ENCODE measurements at places on chromosomes 4 and X.

DNA sequence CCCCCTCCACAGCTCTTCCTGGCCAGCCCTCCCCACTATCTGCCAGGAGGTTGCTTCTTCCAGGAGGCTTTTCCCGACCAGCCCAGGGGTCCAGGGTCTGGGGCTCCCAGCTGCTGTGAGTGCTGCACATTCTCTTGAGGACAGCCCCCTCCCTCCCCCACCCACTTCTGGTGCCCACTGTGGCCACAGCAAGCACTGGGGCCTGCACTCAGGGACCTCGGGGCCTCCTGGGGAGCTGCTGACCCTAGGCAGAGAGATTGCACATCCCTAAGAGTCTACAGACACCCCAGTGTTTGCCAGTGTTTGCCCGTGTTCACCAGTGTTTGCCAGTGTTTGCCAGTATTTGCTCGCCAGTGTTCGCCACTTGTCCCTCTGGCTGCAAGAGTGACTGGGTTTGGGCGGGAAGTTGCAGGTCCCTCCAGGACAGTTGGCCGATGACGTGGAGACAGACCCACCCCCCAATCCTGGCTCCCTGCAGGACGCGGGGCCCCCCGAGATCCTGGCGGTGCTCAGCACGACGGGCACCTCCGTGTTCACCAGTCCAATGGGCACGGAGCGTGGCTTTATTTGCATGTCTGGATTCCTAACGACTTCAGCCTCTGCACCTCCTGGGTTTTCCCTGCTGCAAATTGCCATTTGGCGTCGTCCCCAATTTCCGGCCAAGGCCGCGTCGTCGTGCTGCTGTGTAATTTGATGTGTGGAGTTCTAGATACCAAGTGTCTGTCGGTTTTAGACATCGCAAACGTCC, 87.5 kb upstream of the NKX1-1 start:
- no peak for DNase-seq

- DNase-seq = peak; percentile 9
Measured at GRCh38 chr4:119477412-119478053, 151.1 kb downstream of the PDE5A start.

GRCh38 chrX:153478746-153479145, 8.4 kb upstream of the HAUS7 start:
- no peak for DNase-seq

- DNase-seq = peak; percentile 91
Measured at GRCh38 chr4:26032630-26033317, 118.8 kb downstream of the SMIM20 start.

- no peak for DNase-seq
Measured at GRCh38 chrX:154819771-154820341, 14.6 kb upstream of the MPP1 start.

GRCh38 chrX:54641530-54641929, 111.5 kb downstream of the GNL3L start:
- DNase-seq = no peak

DNA sequence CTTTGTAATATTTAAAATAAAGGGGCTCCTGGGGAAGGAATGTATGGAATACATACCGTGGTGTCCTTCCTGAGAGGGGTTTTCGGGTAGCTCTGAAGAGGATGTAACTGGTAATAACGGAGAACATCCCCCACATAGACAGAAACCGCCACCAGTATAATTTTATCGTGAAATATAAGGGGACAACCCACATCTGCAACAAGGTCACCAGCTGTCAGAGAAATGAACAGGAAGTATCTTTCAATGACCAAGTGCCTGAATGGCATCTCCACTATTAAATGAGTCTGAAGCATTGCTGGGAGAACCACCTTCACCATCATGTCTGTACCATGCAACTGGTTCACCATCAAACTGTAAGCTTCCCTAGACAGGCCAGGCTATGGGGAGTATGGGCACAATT, 31.7 kb downstream of the RNF175 start:
- no peak for DNase-seq

GRCh38 chr4:11287055-11287454, 141.6 kb downstream of the HS3ST1 start:
- no peak for DNase-seq

DNA sequence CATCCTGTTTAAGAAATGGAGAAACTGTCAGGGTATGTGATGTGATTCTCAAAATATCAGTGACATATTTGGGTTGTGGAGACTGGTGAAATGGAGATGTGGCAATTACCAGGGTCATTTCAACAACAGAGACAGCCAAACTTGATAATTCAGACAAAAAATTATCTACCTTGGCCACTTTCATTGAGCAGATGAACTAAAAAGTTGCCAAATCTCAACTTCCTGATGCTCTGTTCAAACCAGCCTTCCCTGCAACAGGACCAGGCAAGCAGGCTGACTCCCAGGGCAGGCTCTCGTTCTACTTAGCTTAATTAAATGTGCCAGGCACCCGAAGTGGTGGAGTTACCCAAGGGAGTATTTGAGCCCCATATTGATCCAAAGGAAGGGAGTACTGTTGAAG, 199.6 kb downstream of the AFF2 start:
- no peak for DNase-seq

GRCh38 chrX:443536-444210, 57.0 kb upstream of the PPP2R3B start:
- no peak for DNase-seq

- peak; percentile 42 for DNase-seq
Measured at GRCh38 chr4:123120473-123120872, 198.1 kb upstream of the NUDT6 start.

DNA sequence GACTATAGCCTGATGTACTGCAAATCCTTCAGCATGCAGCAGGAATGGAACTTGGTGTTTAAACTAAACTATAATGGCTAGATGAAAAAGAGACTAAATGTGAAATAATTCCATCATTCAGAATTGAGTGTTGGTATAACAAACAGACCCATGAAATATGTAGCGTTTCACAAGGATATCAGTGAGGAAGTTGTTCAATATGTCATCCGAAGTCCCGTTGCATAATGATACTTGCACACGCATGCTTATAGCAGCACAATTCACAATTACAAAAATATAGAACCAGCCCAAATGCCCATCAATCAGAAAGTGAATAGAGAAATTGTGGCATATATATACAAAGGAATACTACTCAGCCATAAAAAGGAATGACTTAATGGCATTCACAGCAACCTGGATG, 20.4 kb downstream of the MECP2 start:
- no peak for DNase-seq

GRCh38 chrX:114152801-114153200, 431.1 kb upstream of the HTR2C start:
- DNase-seq = no peak

DNA sequence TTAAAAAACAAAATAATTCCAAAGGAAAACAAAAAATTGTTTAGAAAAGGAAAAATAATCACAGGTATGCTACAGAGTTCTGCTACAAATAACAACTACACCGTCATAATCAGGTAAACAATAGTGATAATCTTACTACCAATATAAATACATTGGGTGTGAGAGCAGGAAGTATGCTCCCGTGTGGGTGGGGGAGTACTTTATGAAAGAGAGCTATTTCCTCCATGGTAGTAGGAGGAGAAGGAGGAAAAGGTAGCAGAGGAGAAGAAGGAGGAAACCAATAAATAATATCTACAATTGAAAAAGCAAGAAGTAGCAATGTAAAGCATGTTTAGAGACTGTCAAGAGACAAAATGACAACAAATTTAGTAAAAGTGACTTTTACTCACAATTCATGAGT, 35.1 kb downstream of the TEC start:
- DNase-seq = no peak

DNA sequence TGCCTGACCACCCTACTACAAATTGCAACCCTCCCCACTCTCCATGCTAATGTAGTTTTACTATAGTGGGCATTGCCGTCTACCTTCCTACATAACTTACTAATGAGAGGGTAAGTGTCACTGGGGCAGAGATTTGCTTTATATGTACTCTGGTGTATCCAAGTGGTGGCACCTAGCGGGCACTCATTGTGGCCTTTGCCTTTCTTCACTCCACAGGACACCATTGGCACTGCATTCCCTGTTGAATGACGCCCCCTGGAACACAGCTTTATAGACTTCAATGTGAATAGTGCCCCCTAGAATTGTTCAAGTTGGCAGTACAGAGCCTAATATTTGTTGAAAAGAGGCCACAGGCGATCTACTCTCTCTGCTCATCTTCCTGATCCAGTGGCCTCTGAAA, 215.8 kb downstream of the MID1IP1 start:
- no peak for DNase-seq

- DNase-seq = peak; percentile 19
Measured at GRCh38 chr4:117063961-117064696, 21.2 kb downstream of the TRAM1L1 start.

DNA sequence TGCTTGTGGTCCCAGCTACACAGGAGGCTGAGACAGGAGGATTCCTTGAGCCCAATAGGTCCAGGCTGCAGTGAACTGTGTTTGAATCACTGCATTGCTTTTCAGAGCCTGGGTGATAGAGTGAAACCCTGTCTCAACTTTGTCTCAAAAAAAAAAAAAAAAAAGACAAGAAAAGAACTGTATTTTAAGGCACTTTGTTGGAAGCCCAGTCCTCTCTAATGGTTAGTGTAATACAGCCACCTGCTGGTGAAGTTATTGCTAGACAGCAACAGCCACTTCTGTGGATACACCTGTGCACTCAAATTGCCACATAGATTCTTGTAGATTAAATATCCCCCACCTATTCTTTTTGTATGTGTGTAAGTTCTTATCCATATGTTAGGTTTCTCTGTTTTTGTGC, 10.1 kb upstream of the FGG start:
- peak; percentile 64 for DNase-seq

GRCh38 chrX:38959736-38960135, 158.5 kb downstream of the MID1IP1 start:
- no peak for DNase-seq

DNA sequence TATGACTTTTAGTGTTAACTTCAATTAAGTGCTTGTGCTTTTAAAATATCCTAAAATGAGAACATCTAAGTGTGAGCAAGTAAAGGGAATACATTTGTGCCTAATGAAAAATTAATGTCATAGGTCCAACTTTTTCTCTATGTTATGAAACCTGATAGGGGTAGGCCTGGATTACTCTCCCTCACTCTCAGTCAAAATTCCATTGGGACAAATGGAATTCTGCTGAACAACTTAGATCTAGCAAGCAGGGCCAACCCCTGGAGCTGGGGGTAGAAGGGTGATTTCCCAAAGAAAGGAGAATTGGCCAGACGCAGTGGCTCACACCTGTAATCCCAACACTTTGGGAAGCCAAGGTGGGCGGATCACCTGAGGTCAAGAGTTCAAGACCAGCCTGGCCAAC, 67.4 kb downstream of the EDNRA start:
- no peak for DNase-seq

- DNase-seq = no peak
Measured at GRCh38 chrX:87067795-87068369, 449.7 kb upstream of the KLHL4 start.

DNA sequence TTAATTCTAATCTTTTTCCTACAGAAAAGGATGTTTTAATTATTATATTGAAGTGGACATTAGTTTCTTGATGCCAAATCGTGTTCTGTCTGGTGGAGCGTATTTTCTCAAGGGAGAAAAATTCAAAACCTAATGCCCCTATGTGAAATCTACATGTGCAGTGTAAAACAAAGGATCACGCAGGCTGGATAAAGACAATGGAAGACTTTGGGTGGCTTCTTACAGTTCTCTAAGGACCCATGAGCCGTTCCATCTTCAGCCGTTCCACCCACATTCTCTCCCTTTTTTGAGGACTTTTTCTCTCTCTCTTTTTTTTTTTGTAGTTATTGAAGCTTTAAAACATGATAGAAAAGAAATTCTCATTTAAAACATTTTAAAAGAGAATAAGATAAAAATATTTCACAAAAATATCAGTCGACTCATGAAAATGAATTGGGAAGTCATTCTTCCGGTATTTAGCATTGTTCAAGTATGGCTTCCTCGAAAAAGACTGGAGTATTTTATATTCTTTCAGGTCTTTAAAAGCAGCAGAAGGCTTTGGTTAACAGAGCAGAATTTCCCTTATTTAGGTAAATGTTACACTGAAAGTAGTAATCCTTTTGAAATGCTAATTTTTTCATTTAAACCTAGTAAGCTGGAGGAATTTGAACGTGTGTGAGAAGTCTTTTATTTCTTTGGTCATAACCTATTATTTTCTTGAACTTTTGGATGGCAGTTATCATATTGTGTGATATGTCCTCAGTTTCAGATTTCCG, 11.0 kb downstream of the TENM3 start:
- DNase-seq = no peak

DNA sequence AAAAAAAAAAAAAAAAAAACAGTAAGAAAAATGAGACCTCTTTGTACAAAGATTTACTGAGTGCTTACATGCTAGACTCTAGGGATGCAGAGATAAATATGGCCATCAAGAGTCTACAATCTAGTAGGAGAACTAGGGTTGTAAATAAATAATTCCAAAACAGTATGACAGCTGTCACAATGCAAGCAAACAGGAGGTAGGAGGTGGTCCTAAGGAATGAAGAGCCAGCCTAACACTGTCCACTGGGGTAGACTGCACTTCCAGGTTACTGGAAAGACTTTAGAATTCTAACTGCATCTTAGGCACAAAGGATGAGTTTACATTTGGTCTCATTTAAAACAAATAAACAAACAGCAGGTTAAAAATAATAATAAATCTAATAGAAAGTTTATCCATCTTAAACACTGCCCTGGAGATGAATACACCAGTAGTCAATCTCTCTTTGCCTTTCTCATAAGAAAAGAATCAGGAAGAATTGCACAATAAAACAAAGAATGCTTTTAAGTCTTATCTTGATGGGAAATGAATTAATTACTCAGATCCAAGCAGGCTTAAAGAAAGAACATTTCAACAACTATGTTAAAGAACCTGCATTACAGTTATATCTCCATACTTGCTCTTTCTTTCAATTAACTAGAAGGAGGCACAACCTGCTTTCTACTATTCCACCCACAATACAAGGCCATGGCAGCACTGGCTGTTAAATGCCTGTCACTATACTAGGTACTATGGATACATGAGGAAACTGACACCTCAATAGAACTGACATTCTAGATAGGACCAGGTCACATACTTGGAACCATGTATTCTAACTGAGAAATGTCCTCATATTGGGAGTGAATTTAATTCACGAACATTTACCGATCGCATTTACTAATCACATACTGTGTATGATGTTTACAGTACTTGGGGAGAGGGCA, 12.7 kb downstream of the ADGRA3 start:
- peak; percentile 36 for DNase-seq

GRCh38 chr4:94375364-94375763, 32.7 kb upstream of the HPGDS start:
- no peak for DNase-seq

GRCh38 chr4:24881508-24882196, 31.2 kb downstream of the CCDC149 start:
- no peak for DNase-seq

GRCh38 chr4:2699534-2699933, 56.6 kb downstream of the TNIP2 start:
- DNase-seq = no peak

DNA sequence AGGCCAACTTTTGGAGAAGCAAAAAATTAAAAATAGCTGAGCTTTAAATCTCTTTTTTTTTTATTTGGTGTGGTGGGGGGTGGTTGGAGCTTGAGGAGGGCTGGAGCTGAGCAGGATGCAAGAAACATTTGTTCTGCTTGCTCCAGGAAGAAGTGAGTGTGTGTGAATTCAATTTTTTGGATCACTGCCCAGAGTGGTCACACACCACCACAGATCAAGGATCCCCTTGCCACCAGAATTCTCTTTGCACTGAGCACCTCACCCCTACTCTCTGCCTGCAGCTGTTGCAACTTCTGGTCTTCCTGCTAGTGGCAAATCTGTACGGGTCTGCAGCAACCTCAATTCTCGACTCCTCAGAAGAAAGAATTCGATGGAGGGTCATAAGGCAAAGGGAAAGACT, 19.9 kb upstream of the PLP1 start:
- no peak for DNase-seq

GRCh38 chr4:36168127-36168878, 76.0 kb downstream of the ARAP2 start:
- DNase-seq = no peak

All from GM23248 (cell line).